PC-3 (cell line): ENCODE measurements at places on chromosomes 7 and 10. TPM values are rescaled to one million over a fixed set of nuclear protein-coding genes. Genes with fewer than 3 reads are reported as not detected.

The OR6V1 gene
- total RNA-seq = not detected in 2 replicates

GRCh38 chr7:30196408-30196807 is 61.6 kb downstream of the MTURN start:
- no peaks in the 10 kb centered on the region for H3K27me3 ChIP-seq
- H3K4me1 ChIP-seq = no peaks in the 10 kb centered on the region
- H3K4me3 ChIP-seq = no peak overlapping the region
- no peaks in the 10 kb centered on the region for H3K36me3 ChIP-seq
- no peak overlapping the region for H3K27ac ChIP-seq

- H3K36me3 ChIP-seq = no peaks in the 10 kb centered on the region; the same call in 1 of the 2 replicates
- H3K27ac ChIP-seq = no peak overlapping the region
- peaks cover 5% of the 10 kb centered on the region for H3K4me1 ChIP-seq
- DNase-seq = no peak
These were observed 81.3 kb downstream of the ZRANB1 start for GRCh38 chr10:125023255-125023654.

GRCh38 chr7:77954773-77955555 is 156.4 kb downstream of the PHTF2 start:
- no peak for DNase-seq
- no peaks in the 10 kb centered on the region for H3K36me3 ChIP-seq
- no peak overlapping the region for H3K27ac ChIP-seq
- no peaks in the 10 kb centered on the region for H3K4me1 ChIP-seq
- no peaks in the 10 kb centered on the region for H3K27me3 ChIP-seq
- no peak overlapping the region for H3K4me3 ChIP-seq

DNA sequence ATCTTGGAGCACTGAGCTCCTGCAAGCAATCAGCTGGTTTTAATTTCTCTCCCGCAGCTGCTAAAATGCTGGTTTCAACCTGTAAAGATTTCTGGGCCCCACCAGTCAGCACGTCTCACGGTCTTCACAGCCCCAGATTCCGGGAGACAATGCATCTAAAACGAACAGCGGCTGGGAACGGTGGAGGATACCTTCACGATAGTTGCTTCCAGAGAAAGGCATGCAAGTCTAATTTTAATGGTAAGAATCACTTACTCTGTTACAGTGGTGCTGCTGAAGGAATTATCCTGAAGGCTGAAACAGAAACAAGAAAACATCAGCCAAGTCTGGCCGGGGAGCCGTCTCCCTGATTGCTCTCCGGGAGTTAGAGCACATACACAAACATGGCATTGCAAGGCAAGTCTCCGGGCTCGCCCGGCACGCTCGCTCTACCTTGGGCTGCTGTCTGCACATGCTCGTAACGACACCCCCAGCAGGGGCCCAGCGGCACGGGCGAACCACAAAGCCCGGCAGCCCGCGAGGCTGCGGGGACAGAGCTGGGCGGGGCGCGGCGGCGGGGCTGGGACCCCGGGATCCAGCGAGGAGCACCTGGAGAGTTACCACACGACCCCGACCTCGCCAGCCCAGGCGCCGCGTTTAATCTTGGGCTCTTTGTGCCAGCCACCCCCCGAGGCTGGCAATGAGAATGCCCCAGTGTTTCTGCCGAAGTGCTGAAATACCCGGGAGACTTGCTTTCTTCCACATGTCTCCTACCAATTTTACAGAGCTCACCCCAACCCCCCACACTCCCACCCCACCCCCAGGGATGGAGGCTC is at the start of gene FAM13C:
TSS of gene FAM13C (minus strand) at position 406 of the 815 bp plus-strand sequence. CDS start at position 317, 89 bp downstream.
- H3K27ac ChIP-seq = no peak within 1 kb of the TSS
- peak within 1 kb of the TSS; percentile 66 for H3K4me3 ChIP-seq
- DNase-seq = peak; percentile 70

GRCh38 chr10:69223028-69223342 is 2.9 kb downstream of the HKDC1 start:
- H3K36me3 ChIP-seq = no peaks in the 10 kb centered on the region
- no peak for DNase-seq
- H3K27me3 ChIP-seq = no peaks in the 10 kb centered on the region
- peak overlapping the region; percentile 86 for H3K27ac ChIP-seq

- DNase-seq = no peak
- H3K4me3 ChIP-seq = no peak overlapping the region
- H3K4me1 ChIP-seq = peaks cover 9% of the 10 kb centered on the region
- no peaks in the 10 kb centered on the region for H3K27me3 ChIP-seq
These were observed 1085.4 kb upstream of the SORCS1 start for GRCh38 chr10:108249940-108250339.

GRCh38 chr7:112782498-112782897 is 7.7 kb downstream of the TMEM168 start:
- H3K36me3 ChIP-seq = 0 out of 2 replicates have a peak, but pooled peaks cover 4% of the 10 kb centered on the region
- no peak overlapping the region for H3K27ac ChIP-seq
- H3K27me3 ChIP-seq = no peaks in the 10 kb centered on the region
- DNase-seq = no peak
- H3K4me1 ChIP-seq = peaks cover 11% of the 10 kb centered on the region

- H3K27ac ChIP-seq = no peak overlapping the region
- no peaks in the 10 kb centered on the region for H3K36me3 ChIP-seq
- no peak overlapping the region for H3K4me3 ChIP-seq
- H3K27me3 ChIP-seq = no peaks in the 10 kb centered on the region
- H3K4me1 ChIP-seq = no peaks in the 10 kb centered on the region
- no peak for DNase-seq
These were observed 9.5 kb upstream of the RAMP3 start for GRCh38 chr7:45147858-45148652.

- peaks cover 28% of the 10 kb centered on the region for H3K4me1 ChIP-seq
- DNase-seq = peak; percentile 47
- H3K4me3 ChIP-seq = peak overlapping the region; percentile 81
- H3K27me3 ChIP-seq = no peaks in the 10 kb centered on the region
- H3K36me3 ChIP-seq = no peaks in the 10 kb centered on the region
These were observed 694 bp upstream of the FAS start for GRCh38 chr10:88989824-88990383.

The SYCE1 gene
- total RNA-seq = not detected in 2 replicates

The GCC1 gene
- total RNA-seq = 11.2 and 11.9 TPM in 2 replicates

DNA sequence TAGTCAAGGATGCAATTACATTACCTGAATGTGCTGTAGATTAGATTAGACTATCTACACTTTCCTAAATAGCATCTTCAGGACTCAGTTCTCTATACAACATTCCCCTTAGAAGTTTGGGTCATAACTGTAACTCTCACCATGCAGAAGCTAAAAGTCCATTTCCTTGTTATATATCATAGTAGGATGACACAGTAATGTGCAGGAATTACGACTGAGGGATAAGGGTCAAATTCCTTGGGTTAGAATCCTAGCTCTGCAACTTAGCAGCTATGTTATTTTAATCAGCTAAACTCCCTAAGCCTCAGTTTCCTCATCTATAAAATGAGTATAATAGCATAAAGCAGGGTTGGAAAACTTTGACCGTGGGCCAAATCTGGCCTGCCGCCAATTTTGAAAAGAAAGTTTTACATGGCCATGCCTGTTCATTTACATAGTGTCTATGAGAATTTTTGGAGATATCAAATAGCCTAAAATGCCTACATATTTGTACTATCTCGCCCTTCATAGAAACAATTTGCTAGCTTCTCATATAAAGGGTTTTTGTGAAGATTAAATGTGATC is 14.8 kb downstream of the NRCAM start:
- no peak for DNase-seq
- peaks cover 23% of the 10 kb centered on the region for H3K27me3 ChIP-seq
- no peak overlapping the region for H3K27ac ChIP-seq
- no peak overlapping the region for H3K4me3 ChIP-seq
- H3K4me1 ChIP-seq = 0 out of 2 replicates have a peak, but pooled peaks cover 3% of the 10 kb centered on the region

The CHST15 gene
- total RNA-seq = 16.4 and 17.1 TPM in 2 replicates

The HOXA3 gene
- 4.5 and 13.8 TPM in 2 replicates for total RNA-seq

- no peak overlapping the region for H3K4me3 ChIP-seq
- H3K27ac ChIP-seq = no peak overlapping the region
- no peaks in the 10 kb centered on the region for H3K4me1 ChIP-seq
- no peak for DNase-seq
- no peaks in the 10 kb centered on the region for H3K27me3 ChIP-seq
These were observed 266.2 kb upstream of the PHF14 start for GRCh38 chr7:10707519-10707918.

The DKK1 gene
- 1,187 and 1,592 TPM in 2 replicates for total RNA-seq

DNA sequence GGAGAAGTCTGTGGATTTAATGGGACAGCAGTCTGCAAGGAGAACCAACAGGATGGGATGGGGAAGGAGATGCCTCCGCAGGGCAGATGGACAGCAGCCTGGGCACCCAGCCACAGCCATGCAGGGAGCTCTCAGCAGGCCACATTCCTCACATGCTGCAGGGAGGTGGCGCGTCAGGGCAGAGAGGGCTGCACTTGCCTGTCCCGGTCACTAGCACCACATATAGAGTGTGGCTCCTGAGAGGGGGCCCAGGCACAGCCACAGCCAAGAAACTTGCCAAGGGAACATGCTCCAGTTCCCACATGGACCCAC is 86.8 kb upstream of the ZMIZ1 start:
- H3K4me1 ChIP-seq = peaks cover 6% of the 10 kb centered on the region; the same call in 1 of the 2 replicates
- no peaks in the 10 kb centered on the region for H3K36me3 ChIP-seq
- no peak overlapping the region for H3K27ac ChIP-seq
- DNase-seq = no peak
- no peak overlapping the region for H3K4me3 ChIP-seq

- H3K4me1 ChIP-seq = peaks cover 12% of the 10 kb centered on the region
- DNase-seq = no peak
- H3K36me3 ChIP-seq = no peaks in the 10 kb centered on the region
- no peak overlapping the region for H3K4me3 ChIP-seq
- H3K27ac ChIP-seq = no peak overlapping the region
These were observed 35.5 kb upstream of the BICC1 start for GRCh38 chr10:58477122-58477521.

GRCh38 chr10:58064714-58065528 is 202.8 kb downstream of the IPMK start:
- H3K27me3 ChIP-seq = no peaks in the 10 kb centered on the region
- H3K27ac ChIP-seq = no peak overlapping the region
- peaks cover 12% of the 10 kb centered on the region; the same call in 1 of the 2 replicates for H3K4me1 ChIP-seq

The WNT16 gene
- total RNA-seq = not detected in 2 replicates

The PLPP4 gene
- 5.0 and 10.7 TPM in 2 replicates for total RNA-seq

DNA sequence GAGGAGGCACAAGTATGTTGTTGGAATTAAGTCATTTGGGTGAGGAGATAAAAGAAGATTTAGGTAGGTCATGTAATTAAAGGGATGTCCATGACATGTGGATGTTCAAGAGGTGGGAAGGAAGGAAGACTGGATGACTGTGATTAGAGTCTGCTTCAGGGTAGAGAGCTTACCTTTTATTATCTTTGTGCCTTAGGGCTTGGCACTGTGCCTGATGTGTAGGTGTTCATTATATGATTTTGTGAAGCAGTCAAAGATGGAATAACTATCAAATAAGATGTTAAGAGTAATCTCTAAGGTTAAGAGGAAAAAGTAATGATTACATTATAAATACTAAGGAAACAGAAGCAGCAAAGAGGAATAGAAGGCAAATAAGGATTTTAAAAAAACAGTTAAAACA is 97.8 kb downstream of the CDK14 start:
- no peak overlapping the region for H3K27ac ChIP-seq
- peaks cover 16% of the 10 kb centered on the region for H3K4me1 ChIP-seq
- DNase-seq = no peak
- H3K4me3 ChIP-seq = no peak overlapping the region
- no peaks in the 10 kb centered on the region for H3K27me3 ChIP-seq
- no peaks in the 10 kb centered on the region for H3K36me3 ChIP-seq

The C10orf53 gene
- total RNA-seq = not detected in 2 replicates

DNA sequence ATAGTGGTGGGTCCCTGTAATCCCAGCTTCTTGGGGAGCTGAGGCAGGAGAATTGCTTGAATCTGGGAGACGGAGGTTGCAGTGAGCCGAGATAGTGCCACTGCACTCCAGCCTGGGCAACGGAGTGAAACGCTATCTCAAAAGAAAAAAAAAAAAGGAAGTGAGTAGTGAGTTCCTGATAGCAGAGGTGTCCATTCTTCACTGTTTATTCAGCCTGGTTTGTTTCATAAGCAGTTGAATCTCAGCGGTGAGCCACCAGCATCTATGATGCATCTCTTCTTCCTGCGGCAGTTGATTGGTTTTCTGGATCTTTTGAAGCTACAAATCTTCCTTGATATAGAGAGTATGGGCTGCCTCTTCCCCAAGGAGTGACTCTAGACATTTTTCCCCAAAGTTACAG is 316.1 kb upstream of the MTPN start:
- no peak for DNase-seq
- no peaks in the 10 kb centered on the region for H3K27me3 ChIP-seq
- H3K36me3 ChIP-seq = no peaks in the 10 kb centered on the region
- no peak overlapping the region for H3K27ac ChIP-seq

DNA sequence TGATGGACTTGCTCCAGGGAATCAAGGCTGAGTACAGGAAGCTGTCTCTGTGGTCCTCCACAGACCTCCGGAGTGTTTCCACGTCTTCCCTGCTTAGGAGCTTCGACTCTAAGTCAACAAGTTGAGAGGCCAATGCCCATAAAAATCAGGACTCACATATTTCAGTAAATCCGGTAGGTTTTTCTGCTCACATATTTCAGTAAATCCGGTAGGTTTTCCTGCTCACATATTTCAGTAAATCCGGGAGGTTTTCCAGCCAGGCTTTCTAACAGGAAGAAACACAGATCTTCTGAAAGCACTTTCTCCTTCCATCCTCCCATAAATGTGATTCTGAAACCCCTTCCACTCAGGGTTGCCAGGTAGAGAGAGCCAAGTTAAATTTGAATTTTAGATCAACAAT is 340.1 kb upstream of the SHH start:
- H3K27ac ChIP-seq = no peak overlapping the region
- peaks cover 8% of the 10 kb centered on the region; the same call in 1 of the 2 replicates for H3K4me1 ChIP-seq
- no peak overlapping the region for H3K4me3 ChIP-seq
- peaks cover 13% of the 10 kb centered on the region; the same call in 1 of the 2 replicates for H3K27me3 ChIP-seq
- no peaks in the 10 kb centered on the region for H3K36me3 ChIP-seq

DNA sequence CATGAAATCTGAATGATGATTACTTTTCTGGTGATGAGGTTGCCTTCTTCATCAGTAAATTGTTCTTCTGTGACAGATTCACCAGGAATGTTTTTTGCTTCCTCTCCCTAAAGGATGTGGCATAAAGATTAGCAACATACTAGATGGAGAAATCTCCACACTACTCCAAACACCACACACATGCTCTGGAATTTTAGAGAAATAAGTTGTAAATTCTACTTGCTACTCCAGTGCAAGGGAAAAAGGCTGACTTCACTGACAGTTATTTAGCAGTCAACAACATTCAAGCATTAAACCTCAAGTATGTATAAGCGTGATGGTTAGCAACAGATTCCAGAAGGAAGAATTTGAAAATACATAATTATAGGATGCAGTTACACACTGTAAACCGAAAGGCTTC is 137.9 kb upstream of the CCDC6 start:
- H3K4me3 ChIP-seq = no peak overlapping the region
- H3K27ac ChIP-seq = no peak overlapping the region
- no peaks in the 10 kb centered on the region for H3K36me3 ChIP-seq
- H3K4me1 ChIP-seq = peaks cover 54% of the 10 kb centered on the region
